Testis (tissue), 5 donors: ENCODE measurements at places on chromosomes 1 and 21. TPM values are rescaled to one million over a fixed set of nuclear protein-coding genes. Genes with fewer than 3 reads are reported as not detected.

IVL gene
- polyA plus RNA-seq, result not detected

DNA sequence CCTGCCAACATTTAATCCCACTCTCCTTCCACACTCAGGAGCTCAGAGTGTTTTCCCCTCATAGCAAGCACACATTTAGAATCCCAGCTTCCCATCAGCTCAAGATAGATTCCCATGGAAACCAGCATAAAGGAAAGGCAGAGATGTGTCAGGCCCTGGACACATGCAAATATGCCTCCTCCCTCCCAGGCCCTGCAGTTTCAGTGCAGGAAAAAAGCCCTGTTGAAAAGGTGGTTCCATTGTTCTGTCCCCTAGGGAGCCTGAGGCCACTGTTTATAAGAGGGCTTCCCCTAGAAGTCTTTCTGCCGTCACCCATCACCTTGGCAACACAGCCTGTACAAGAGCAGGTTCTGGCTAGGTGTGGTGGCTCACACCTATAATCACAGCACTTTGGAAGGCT, 3.6 kb downstream of the CACNA1S start:
- no peak for DNase-seq

DNA sequence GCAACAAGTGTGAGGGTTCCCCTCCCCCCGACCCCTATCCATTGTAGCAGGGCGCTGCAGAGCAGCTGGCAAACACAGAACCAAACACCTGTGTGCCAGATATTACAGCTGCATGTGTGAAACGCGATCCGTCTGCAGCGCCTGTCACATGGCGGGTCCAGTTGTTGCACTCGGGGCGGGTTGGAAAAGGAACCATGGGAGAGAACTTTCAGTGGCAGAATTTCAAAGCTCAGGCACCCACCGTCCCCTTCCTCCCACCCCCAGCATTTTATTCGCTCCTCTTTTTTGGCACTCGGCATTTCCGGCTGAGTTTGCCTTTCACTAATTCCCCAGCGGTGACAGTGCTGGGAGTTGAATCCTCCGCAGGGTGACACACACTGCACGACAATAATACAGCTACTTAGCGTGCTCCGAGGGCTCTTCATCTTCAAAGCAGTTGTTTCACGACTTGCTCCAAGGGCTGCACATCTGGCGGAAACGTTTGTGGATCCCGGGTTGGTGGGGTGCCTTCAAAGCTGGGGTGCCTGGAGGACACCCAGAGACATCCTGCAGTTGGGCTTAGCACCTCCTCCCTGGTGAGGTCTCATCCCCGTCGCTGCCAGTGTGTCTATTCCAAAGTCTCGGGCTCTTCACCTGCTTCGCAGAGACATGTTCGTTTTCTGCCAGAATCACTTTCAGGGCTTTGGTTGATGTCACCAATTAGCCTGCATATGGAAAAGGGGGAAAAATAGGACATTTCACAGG, 180.7 kb downstream of the ZBTB18 start:
- no peak for DNase-seq

TEX50 gene
- 15.7 TPM for polyA plus RNA-seq

DNA sequence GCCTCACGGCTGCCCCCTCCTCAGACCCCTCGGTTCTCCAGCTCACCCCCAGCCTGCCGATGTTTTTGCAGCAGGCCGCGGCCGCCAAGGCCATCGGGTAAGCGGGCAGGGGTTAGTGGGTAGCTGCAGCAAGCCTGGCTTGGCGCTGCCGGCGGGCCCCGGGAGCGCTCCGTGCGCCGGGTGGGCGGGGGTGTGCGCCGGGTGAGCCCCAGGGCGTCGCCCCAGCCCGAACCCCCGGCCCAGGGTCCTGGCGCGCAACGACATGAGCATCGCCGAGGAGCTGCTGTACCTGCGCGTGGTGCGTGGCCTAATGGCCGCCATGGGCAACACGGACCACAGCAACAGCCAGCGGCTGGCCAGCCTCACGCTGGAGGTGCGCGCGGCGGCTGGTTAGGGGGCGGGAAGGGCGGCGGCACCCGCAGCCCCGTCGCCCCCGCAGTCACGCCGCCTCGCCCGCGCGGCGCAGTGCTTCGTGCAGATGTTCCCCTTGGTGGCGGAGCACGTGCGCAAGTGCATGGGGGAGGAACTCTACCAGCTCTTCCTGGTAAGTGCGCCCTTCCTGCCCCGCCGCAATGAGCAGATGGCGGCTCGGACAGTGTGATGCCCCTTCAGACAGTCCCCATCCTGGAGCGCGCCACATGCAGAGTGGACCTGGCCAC, 6.5 kb downstream of the RNU5D-1 start:
- no peak for DNase-seq
